Stimulated activated CD8-positive, alpha-beta memory T cell treated with anti-CD3 and anti-CD28 coated beads, Interleukin-4, amount 100 ng/mL, for 4 hours (primary cell): ENCODE measurements at places on chromosomes 16 and 17.

DNA sequence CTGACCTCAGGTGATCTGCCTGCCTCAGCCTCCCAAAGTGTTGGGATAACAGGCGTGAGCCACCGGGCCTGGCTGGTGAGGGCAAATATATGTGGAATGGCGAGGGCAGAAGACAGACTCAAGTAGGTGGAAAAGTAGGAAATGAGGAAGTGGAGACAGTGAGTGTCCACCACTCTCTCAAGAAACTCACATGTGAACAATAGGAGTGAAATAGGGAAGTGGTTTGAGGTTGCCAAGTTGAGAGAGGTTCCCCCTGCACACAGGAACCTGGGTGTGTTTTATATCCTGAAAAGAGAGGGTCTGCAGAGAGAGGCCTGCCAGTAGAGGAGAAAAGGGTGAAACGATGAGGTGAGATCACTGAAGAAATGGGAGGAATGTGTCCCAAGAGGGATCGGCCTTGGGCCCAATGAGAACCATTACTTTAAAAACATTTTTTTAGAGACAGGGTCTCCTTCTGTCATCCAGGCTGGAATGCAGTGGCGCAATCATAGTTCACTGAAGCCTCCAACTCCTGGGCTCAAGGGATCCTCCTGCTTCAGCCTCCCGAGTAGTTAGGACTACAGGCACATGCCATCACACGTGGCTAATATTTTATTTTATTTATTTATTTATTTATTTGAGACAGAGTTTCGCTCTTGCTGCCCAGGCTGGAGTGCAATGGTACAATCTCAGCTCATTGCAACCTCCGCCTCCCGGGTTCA is 17.1 kb upstream of the CORO1A start:
- DNase-seq = no peak

- DNase-seq = no peak
Observed at GRCh38 chr17:59333836-59334235, 2.4 kb downstream of the YPEL2 start.

DNA sequence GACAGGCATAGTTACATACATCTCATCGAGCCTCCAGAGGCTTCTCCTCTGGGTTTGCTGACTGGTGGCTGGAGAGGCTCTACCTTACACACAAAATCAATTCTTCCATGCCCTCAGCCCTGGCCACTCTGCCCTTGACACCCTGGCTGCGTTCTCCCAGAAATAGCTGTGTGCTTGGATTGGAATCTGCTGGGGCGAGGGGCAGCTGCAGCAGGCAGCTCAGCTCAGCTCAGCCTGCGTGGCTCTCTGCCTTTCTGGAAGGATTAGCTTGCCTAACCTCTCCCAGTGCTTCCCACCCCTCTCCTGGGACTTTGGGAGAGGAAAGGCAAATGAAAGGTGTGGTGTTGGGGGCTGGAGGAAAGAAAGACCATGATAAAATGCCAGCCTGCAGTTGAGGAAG is 216.1 kb downstream of the ENGASE start:
- no peak for DNase-seq

DNA sequence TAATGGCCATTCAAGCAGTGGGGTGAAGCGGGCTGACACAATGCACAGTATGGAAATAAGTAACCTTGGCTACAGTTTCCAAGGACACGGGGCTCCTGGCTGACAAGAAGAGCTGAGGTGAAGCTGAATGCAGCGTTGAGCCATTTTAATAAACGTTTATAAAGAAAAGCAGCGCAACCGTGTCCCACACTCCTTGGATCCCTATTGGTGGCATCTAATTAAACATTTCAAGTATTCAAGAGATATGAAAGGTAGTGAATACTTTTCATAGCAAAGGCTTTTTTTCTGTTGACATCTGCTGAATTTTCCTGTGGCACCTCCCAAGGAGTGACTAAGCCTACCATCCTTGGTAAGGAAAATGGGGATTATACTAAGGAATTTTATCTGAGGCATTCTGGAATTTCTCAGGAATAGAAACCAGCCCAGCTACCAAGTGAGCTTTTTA is 26.5 kb downstream of the DUSP14 start:
- DNase-seq = no peak

DNA sequence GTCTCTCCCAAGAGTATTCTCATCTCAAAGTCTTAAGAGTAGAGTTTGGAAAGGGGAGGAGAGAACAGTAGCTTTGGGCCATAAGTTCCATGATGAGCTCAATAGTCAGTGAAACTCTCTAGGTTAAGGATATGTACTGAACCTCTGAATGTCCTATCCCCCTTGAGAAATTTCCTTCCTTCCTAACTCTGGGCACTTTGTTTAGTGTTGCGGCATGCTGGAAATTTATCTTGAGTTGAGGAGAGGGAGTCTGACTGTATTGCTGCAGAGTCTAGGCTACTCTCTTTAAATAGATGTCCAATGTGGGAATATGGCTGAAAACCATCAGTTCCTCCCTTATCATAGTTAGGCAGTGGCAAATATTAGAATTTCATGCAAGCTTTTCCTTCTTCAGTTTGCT is 16.1 kb downstream of the MRTFB start:
- no peak for DNase-seq

- DNase-seq = no peak
Observed at GRCh38 chr16:50311891-50312501, 45.6 kb downstream of the ADCY7 start.

- DNase-seq = no peak
Observed at GRCh38 chr17:55571095-55571494, 59.8 kb upstream of the SMIM36 start.

GRCh38 chr16:53515811-53516210 is 12.8 kb upstream of the AKTIP start:
- DNase-seq = no peak

GRCh38 chr17:76697702-76698465 is 12.9 kb downstream of the MXRA7 start:
- DNase-seq = no peak

GRCh38 chr17:21297597-21297996 is 13.1 kb downstream of the MAP2K3 start:
- no peak for DNase-seq

DNA sequence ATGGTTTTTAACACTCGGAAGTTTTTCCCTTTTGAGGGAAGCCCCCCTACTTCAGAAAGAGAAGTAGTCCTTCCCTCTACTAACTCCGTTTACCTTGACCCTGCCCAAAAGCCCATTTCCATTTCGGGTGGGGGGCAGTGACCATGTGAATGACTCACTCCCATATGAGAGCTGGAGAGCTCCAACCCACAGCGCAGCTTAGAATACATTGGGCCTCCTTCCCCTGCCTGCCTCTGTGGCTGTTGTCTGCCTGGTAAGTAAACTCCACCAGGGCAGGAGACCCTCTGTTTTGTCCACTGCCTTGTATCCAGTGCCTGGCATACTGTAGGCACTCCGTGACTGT is 985 bp downstream of the SGSM2 start:
- no peak for DNase-seq
